Fibroblast of mammary gland (primary cell): ENCODE measurements at places on chromosomes 2 and 18.

DNA sequence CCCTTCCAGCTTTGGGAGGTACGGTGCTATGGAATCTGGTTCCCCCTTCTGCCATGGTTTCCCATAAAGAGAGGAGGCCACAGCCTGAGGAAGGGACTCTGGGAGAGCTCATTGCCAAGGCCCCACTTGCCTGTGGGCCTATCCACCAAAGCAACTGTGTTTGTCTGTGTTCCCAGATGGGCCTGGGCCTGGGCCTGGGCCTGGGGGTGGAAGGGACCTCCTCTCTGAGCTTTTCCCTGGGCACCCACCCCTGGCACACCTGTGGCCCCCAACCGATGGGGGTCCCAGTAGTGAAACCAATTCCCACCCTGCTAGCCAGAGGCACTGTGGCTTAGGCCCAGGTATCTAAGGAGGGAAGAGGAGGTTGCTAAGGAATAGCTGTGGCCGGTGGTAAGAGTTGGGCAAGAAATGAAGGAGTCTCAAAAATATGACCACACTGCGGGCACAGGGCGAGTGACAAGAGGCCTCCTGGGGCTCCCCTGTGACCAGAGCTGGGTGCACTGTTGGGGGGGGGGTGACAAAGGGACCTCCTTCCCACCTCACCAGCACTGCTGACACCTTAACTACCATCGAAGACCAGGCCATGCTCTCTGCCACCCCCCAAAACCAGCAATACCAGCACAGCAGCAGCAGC, 4.9 kb upstream of the DUSP2 start:
- no peak for DNase-seq

- DNase-seq, result peak; percentile 55
Measured at GRCh38 chr2:171160956-171161740, 455 bp upstream of the TLK1 start.

DNA sequence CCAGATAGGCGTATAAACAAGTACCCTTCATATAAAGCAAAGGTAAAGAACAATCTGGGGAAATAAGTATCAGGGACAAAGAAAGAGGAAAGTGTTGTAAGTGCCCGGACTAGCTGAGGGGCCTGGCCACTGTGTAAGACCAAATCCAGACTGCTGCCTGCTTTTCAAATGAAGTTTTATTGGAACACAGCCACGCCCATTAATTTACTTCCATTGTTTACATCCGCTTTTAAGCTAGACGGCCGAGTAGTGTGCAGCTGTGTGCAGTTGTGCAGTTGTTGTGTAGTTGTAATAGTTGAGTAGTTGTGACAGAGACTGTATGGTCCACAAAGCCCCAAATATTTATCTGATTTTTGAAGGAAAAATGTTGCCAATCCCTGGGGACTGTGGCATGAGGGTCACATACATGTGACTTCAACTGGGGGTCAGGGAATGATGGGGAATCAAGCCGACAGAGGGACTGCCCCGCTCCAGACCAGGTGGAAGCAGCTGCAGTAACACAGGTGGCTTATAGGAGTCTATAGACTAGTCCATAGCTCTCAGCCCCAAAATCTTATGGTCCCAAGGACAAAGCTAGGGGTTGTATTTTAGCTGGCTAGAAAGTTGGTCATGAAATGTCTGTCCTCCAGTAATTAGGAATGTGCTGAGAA, 30.0 kb downstream of the FHL2 start:
- DNase-seq, result no peak

GRCh38 chr2:14543284-14543683, 89.2 kb upstream of the LRATD1 start:
- no peak for DNase-seq

GRCh38 chr2:129754421-129754820, 225.0 kb upstream of the RAB6C start:
- no peak for DNase-seq

- DNase-seq, result peak; percentile 88
Measured at GRCh38 chr2:43340066-43340465, 113.7 kb upstream of the ZFP36L2 start.

DNA sequence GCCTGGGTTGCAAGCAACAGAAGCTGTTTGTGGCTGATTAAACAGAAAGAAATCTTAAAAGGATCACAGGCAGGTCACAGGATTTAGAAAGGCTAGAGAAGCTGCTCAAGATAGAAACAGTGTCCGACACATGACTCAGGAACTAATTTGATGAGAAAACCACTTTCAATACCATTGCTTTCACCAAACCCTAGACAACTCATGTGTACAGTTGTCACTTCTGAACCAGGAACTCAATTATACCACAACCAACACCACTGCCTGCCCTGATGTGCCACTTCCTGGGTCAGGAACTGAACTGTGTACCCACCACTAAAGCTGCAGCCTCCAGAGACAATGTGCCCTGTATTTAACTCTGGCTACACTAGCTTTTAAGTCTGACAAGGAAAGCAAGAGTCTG, 56.0 kb downstream of the TMEM247 start:
- DNase-seq, result no peak

GRCh38 chr2:189015359-189015758, 41.2 kb downstream of the COL3A1 start:
- peak; percentile 50 for DNase-seq

DNA sequence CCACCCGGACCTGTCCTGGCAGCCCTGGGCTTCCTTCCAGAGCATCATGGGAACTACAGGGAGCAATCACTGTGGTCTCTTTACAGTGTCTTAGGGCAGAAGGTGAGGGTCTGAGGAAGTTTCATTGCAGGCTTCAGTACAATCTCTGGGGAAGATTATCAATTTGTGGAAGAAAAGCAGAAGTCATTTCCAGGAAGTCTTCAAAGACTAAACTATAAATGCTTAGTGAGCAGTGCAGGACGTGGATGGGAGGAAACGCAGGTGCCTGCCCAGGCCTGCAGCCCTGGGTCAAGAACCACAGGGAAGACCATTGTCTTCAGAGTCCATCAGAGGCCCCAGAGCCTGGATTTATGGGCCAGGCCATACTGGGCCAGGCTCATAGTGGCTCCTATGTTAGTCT, 54.3 kb downstream of the INO80C start:
- DNase-seq, result no peak

DNA sequence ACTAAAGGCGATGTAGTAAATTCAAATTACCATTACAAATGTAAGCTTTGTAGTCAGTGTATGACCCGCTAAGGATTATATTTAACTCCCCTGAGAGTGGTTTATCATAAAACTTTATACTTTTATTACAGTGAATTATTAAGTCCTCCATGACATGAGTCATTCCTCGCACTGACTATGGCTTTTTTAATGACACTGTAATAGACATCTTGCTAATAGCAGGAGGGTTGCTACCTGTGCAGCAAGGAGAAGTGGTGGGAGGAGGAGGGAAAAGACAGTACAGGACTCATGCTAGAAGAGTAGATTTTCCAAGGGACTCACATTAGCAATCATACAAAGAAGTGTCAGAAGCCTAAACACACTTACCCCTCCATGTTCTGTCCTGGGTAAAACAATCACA, 556.1 kb downstream of the BCL11A start:
- DNase-seq, result no peak

GRCh38 chr2:196902828-196903227, 23.7 kb downstream of the PGAP1 start:
- peak; percentile 17 for DNase-seq

- no peak for DNase-seq
Measured at GRCh38 chr18:78911751-78912283, 67.8 kb upstream of the SALL3 start.
